Sigmoid colon (tissue), 7 donors: ENCODE measurements at places on chromosomes 2 and 18. TPM values are rescaled to one million over a fixed set of nuclear protein-coding genes. Genes with fewer than 3 reads are reported as not detected.

DNA sequence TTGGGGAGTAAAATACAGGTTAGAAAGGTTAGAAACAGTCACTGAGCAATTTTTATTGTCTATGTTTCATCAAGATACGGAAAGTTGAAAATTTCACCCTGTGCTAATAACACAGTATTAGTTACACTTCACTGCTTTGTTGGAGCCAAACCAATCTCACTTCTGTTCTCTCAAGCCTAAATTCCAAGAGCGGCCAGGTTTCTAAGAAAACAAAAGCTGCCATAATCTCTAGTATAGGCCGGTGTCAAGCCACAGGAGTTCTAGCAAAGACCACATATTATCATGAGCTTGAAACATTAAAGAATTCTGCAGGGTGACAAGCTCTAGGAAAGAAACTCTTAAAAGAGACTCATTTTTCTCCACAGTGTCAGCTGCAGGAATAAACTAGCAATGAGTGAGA, 128.7 kb downstream of the TXNL1 start:
- DNase-seq = no peak

The DCDC2C gene
- not detected for total RNA-seq

The CCDC68 gene
- total RNA-seq = 4.6 TPM

The ZAP70 gene
- total RNA-seq = 1.3 TPM

- no peak for DNase-seq
Observed at GRCh38 chr2:46309052-46309953, 12.1 kb downstream of the EPAS1 start.

The CCDC102B gene
- 16.3 TPM for total RNA-seq
